ENCODE measurements at places on chromosomes 7 and 10.

- no peak for DNase-seq
Measured at GRCh38 chr10:92119340-92119739, 171.5 kb downstream of the CPEB3 start.

DNA sequence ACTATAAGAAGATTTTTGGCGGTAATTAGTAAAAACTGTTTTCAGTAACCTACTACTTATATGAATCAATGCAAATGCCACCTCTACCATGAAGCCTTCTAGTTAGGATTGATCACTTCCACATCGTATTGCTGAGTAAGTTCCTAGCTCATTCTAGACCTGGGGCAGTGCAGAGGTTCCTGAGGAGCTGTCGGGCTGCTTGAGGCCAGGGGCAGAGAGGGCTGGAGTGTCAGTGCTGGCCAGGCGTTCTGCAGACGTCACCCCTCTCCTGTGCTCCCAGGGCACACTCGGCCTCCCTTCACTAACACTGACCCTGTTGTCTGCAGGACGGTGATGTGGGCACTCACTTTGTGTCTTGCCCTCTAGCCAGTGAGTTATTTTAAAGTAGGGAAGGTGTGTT is 275.7 kb downstream of the CELF2 start:
- no peak for DNase-seq

GRCh38 chr10:22724773-22725172 is 10.4 kb upstream of the PIP4K2A start:
- no peak for DNase-seq

DNA sequence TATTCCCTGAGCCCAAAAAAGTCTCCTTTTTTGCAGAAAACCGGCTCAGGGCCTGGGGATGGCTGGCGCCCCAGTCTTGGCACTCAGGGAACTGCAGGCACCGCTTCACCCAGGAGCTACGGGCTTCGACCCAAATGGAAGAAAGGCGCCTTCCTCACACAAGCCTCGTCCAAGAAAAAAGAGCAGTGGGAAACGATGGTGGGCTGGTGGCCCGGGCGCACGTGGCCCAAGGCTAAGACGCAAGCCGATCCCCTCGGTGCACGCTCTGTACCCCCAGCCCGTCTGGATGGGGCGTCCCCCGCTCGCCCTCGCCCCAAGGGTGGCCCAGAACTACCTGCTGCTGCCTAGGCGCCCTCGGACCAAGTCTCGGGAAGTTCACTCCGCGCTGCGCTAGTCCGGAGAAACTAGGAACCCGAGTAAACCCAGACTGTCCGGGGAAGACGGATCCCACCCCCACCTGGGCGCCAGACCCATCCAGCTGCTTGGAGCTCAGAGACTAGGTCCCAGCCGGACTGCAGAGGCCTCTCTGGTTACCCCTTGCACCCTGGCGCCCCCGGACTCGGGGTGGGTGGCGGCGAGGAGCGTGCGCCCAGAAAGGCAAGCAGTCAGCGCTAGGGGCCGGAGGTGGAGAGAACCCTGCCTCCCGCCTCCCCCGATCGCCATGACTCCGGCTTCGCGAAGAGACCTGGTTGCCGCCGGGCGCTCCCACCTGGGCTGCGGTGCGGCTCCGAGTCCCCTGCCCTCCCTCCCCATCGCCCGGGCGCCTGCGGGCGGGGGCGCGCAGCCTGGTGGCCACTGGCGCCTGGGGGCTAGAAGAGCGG is 76.4 kb downstream of the CALN1 start:
- DNase-seq, result no peak

- DNase-seq, result no peak
Measured at GRCh38 chr10:18610517-18610916, 40.9 kb downstream of the NSUN6 start.

DNA sequence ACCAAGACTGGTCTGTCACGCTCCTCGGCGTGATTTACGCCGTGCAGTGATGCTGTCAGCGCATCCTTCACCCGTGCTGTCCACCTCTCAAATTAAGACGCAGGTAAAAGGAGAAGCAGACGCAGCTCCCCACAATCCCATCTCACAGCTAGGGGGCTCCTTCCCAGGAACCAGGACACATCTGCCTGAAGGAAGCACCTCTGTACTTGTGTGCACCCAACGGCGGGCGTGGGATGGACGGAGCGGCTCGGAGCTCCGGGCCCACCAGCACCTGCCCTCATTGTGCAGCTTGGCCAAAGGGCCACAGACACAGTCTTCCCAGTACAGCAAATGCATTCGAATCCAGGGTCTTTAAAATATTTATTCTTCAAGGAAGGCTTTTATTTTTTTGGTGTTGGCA is 55.3 kb downstream of the STK32C start:
- DNase-seq, result no peak

- DNase-seq, result no peak
Measured at GRCh38 chr10:97922022-97922758, 72.5 kb downstream of the GOLGA7B start.

DNA sequence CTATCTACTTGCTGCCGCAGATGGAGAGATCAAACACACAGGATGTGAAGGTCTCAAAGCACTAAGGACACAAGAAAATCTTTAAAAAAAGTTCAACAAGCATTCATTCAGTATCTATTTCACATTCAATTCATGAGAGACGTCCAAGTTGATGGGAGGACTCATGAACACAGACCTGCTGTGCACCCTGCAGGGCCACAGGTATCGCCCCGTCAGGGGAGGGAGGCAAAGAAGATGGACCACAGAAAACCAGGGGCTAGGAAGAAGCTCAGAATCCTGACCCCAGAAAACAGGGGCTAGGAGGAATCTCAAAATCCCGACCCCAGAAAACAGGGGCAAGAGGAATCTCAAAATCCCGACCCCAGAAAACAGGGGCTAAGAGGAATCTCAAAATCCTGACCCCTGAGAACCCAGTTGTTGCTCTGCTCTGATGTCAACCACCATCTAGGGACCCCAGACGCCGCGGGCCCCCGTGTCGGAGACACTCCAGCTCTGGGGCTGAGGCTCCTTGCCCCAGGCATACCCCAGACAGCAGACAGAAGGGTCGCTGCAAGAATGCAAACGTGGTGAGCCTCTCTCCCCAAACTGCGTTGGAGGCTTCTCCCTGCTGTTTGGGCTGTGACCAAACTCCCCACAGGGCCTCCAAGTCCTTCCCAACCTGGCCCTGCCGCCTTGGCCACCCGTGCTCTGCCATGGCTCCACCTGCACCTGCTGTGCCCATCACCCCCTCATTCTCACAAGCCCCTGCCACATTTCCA is 197.6 kb downstream of the DIP2C start:
- no peak for DNase-seq

Measured in T-helper 1 cell (primary cell).